ENCODE measurements at places on chromosomes 12 and 14.

DNA sequence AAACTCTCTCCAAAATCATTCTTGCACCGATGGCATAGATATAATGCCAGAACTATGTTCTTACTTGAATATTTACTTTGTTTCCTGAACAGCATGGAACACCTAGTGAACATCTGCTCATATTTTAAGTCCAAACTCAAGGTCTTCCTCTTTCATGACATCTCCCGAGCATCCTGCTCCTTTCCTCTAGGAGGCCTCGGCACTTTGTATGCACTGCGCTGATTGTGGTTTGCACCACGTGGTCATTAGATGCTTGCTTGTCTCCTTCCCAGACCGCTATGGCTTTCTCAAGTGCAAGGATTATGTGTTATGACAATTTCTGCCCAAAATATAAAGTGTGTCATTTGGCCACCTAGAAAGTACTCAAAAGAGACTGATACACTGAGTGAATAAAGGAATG is 912.0 kb downstream of the GALC start:
- DNase-seq, result no peak

DNA sequence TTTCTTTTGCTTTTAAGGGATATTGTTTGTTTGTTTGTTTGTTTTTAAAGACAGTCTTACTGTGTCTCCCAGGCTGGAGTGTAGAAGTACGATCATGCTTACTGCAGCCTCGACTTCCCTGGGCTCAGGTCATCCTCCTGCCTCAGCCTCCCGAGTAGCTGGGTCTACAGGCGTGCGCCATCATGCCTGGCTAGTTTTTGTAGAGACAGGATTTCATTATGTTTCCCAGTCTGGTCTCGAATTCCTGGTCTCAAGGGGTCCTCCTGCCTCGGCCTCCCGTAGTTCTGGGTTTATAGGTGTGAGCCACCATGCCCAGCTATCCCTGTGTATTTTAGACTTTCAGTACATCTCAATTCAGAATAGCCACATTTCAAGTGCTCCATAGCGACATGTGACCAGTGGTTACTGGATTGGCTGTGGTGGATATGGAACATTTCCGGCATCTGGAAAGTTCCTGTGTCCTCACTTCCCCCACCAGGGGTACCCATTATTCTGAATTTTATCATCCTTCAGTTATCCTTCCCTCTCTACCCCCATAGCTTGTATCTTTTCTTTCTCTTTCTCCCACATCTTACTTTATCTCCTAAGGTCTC is 61.1 kb downstream of the HRK start:
- no peak for DNase-seq

DNA sequence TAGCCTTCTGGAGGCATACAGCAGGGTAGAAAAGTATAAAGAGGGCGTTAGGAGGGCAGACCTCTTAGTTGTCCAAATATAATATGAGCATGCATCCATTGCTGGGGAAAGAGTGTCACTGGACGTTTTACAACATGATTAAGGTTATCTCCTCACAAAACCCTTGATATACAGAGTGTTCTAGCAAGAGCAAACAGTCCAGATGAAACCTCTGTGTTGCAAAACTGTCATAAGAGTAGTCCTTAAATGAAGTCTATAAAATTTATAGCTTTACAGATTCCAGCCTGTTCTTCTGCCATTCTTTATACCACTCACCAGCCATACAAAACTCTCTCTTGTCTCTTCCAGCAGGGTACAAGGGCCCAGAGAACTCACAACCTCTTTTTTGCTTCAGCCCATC is 21.7 kb downstream of the WBP11 start:
- no peak for DNase-seq

GRCh38 chr14:21476523-21476924 is 235 bp downstream of the RAB2B start:
- peak; percentile 78 for DNase-seq

DNA sequence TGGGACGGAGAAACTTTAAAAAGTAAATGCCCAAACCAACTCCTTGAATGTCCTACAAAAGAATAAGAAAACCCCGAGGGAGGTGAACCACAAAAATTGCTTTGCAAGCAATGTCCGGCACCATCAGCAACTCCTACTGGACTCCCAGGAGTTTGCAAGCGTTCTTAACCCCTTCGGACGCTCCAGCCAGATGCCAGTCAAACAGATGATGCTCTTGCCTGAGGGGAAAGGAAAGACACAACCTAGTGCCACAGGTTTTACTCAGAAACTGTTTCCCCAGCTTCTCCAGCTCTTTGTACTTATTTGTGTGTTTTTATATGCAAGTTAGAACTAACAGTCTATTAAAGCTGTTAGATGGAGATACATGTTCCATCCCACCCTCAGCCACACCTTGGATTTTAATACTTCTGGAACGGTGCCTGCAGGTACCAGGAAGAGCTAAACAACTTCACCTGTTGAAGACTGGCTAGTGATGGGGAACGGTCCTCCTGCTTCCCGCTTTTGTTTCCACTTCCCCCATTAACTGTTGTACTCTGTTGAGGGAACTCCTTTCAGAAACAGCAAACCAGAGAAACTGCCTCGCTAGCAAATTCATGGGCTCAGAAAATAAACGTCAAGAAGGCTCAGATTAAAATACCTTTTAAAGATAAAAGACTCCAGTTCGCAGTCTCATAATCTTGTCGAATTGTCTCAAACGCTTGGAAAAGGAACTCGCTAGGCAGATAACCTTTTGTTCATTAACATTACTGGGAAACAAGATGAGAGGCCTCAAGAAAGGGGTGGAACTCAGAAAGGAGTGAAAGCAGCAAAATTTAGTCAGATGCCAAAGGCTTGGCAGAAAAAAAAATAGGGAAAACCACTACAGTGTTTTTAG is 1.1 kb upstream of the FERMT2 start:
- DNase-seq, result no peak

DNA sequence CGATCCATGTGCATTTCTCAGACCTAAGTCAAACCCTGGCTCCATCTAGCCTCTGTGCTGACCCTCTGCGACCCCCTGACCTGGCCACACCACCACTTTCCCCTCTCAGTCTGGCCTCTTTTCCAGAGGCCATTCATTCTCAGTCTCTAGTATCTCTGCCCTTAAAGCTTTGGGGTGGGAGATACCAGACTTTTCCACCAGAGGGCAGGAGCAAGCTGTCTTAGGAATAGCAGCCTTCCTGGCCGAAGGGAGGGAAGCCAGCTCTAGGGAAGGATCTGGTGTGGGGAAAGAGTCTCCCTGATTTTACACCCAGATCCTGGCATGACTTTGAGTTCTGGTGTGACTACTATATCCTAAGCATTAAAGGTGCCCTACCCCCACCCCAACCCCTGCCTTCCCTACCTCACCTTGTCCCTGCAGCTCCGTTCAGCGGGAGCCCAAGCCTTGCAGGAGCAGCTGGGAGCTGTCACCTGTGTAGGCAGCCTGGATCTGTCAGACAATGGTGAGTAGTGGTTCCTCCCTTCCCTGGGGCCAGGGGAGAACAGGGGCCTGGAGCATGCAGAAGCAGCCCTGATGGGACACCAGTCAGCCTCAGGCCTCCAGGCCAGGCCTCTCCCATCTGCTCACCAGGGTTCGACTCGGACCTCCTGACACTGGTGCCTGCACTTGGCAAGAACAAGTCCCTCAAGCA is 6.6 kb downstream of the CARMIL3 start:
- no peak for DNase-seq

GRCh38 chr14:102722646-102723045 is 54.6 kb upstream of the TRAF3 start:
- no peak for DNase-seq

DNA sequence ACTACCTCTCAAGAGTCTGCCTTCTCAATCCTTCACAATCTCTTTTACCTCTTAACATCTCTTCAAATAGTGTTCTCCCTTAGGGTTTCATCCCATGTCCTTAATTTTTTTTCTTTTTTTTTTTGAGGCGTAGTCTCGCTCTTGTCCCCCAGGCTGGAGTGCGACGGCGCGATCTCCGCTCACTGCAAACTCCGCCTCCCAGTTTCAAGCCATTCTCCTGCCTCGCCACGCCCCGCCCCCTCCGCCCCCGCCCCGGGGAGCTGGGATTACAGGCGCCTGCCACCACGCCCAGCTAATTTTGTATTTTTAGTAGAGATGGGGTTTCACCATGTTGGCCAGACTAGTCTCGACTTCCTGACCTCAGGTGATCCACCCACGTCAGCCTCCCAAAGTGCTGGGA is 7.0 kb upstream of the BCAT1 start:
- DNase-seq, result no peak

DNA sequence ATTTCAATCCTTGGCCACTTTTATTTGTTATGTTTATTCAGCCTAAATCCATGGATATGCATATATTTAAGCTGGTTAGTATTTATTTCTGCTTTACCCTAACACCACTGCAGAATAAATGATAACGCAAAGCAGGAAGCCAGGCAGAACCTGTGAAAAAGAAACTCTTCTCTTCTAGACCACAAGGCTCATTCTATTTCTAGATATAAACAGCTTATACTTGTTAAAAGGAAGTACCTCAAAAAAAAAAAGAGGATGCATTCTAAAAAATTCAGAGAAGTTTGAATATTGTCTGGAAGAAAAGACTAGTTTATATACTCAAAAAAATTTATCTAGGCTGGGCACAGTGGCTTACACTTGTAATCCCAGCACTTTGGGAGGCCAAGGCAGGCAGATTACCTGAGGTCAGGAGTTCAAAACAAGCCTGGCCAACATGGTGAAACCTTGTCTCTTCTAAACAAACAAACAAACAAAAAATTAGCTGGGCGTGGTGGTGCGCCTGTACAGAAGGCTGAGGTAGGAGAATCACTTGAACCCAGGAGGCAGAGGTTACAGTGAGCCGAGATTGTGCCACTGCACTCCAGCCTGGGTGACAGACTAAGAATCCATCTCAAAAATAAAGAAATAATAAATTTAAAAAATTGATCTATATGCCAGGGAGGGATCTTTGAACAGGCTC is 55.8 kb downstream of the GALNT4 start:
- DNase-seq, result no peak

DNA sequence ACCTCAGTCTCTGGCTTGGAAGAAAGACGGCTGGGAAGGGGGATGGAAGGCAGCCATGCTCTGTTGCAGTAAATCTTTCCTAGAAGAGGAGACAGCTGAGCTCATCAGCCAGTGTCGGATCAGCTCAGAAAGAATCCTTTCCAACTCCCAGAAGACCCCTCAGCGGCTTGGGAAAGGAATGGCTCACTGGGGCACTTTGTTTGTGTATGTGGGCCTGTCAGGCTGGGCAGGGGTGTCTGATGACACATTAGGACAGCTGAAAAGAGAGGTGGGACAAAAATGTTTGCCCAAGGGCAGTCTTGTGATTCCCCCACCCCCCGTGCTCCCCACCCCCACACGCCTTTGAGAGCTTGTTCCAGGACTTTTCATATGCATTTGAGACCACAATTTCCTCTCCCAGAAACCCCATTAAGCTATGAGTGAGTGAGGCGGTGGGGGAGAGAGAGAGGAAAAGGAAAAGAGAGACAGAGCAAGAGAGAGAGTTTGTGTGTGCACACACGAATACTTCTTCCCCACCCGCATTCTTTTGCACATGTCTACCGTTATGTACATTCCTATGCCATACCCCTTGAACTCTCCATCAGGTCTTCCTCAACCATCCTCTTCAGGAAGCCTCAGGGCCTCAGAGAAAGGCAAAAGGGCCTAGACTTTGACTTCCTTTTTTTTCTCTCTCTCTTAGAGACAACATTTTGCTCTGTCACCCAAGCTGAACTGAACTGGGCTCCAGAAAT is 198.9 kb downstream of the ZFP36L1 start:
- no peak for DNase-seq

- no peak for DNase-seq
These were observed 87.1 kb upstream of the CLMN start for GRCh38 chr14:95406756-95407277.

DNA sequence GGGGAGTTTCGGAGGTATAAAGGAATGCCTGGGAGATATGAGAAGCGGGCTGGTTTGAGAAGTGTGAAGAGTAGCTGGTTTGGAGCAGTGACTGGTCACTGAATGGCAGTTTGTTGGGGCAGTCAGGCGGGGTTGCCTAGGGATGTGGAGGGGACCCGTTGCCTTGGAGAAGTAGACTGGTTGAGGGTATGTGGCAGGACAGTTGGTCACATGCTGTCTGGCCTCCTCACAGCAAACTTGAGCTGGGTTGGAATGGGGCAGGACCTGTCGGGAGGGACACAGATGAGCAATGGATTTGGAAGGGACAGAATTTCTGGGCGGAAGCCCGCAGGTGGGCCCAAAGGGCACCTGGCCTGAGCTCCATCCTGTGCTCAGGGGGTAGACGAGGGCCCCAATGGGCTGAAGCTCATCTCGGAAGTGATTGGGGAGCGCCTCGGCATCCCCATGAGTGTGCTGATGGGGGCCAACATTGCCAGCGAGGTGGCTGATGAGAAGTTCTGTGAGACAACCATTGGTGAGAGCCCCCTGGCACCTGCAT is 2.2 kb downstream of the GPD1 start:
- no peak for DNase-seq

GRCh38 chr12:38772437-38772836 is 133.0 kb downstream of the CPNE8 start:
- no peak for DNase-seq

DNA sequence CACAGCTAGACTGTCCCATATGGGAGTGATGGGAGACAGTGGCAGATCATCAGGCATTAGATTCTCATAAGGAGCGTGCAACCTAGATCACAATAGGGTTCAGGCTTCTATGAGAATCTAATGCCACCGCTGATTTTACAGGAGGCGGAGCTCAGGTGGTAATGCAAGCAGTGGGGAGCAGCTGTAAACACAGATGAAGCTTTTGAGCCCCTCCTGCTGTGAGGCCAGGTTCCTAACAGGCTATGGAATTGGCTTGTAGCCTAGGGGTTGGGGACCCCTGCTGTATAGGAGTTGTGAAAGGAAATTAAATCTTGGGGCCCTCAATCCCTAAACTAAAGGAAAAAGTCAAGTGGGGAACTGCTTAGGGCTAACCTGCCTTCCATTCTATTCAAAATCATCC is 29.6 kb downstream of the ADIPOR2 start:
- no peak for DNase-seq

DNA sequence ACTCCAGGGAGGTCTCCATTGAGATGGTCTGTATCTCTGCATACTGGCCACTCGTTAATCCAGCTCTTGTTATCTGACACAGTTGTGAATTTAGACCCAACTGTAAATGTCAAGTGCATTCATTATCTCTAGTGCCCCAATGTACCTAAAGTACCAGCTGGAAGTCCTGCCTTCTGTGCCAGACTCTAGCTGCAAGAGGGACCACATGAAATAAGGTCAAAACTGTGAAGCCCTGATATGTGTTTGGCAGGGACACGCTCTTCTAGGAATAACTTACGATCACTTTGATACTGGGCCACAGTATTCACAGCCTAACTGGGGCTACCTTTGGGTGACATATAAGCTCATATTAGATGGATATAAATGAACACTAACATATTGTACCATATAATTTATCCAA is 268.5 kb downstream of the LRIG3 start:
- no peak for DNase-seq
